H9 (cell line): ENCODE measurements at places on chromosomes 16 and 17. TPM values are rescaled to one million over a fixed set of nuclear protein-coding genes. Genes with fewer than 3 reads are reported as not detected.

The SNAI3 gene
- 3.2 and 3.7 TPM in 2 replicates for total RNA-seq

The PLK1 gene
- total RNA-seq = 138 and 140 TPM in 2 replicates

The ACSM3 gene
- total RNA-seq = 3.1 and 4.0 TPM in 2 replicates

The PYDC1 gene
- 0.70 and 2.1 TPM in 2 replicates for total RNA-seq

DNA sequence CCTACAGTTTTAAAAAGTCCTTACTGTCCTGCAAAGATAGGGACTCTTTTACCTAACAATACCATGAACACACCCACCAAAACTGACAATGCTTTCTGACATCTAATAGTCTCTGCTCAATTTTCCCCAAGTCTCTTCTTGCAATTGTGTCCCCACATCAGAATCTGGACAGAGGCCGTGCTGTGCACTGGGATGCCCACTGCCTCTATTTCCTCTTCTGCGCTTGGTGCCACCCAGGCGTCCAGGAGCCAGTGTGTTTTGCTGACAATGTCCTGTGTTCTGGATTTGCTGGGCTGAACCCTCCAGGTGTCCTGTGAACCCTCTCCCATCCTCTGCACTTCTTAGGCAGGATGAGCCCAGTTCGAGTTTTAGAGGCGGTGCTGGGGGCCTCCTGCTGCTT is 6.4 kb upstream of the ARHGDIA start:
- no peaks in the 10 kb centered on the region for H3K4me1 ChIP-seq
- H3K4me3 ChIP-seq = no peak overlapping the region
- H3K27ac ChIP-seq = no peak overlapping the region
- H3K36me3 ChIP-seq = peaks cover 44% of the 10 kb centered on the region
- DNase-seq = no peak
- no peaks in the 10 kb centered on the region for H3K27me3 ChIP-seq

- DNase-seq = no peak
- H3K36me3 ChIP-seq = peaks cover 15% of the 10 kb centered on the region; the same call in 2 of the 3 replicates
- no peaks in the 10 kb centered on the region for H3K4me1 ChIP-seq
- H3K27ac ChIP-seq = no peak overlapping the region
- no peak overlapping the region for H3K4me3 ChIP-seq
- H3K27me3 ChIP-seq = no peaks in the 10 kb centered on the region
Measured at GRCh38 chr16:3518292-3518985, 17.6 kb downstream of the CLUAP1 start.

DNA sequence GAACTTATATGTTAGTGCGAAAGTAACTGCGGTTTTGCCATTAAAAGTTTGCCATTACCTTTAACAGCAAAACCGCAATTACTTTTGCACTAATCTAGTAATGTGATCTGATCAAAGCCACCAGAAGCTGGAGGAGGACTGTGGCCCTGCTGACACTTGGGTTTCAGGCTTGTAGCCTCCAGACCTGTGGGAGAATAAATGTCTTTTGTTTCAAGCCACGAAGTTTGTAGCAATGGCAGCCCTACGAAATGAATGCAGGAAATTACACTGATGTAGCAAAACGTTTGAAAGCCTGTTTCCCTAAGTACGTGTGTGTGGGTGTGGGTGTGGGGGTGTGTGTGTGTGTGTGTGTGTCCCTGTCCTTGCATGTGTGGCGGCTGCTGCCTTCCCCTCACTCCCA is 66.6 kb downstream of the WSB1 start:
- no peaks in the 10 kb centered on the region for H3K27me3 ChIP-seq
- no peak overlapping the region for H3K4me3 ChIP-seq
- no peak for DNase-seq
- H3K27ac ChIP-seq = no peak overlapping the region
- no peaks in the 10 kb centered on the region for H3K4me1 ChIP-seq

DNA sequence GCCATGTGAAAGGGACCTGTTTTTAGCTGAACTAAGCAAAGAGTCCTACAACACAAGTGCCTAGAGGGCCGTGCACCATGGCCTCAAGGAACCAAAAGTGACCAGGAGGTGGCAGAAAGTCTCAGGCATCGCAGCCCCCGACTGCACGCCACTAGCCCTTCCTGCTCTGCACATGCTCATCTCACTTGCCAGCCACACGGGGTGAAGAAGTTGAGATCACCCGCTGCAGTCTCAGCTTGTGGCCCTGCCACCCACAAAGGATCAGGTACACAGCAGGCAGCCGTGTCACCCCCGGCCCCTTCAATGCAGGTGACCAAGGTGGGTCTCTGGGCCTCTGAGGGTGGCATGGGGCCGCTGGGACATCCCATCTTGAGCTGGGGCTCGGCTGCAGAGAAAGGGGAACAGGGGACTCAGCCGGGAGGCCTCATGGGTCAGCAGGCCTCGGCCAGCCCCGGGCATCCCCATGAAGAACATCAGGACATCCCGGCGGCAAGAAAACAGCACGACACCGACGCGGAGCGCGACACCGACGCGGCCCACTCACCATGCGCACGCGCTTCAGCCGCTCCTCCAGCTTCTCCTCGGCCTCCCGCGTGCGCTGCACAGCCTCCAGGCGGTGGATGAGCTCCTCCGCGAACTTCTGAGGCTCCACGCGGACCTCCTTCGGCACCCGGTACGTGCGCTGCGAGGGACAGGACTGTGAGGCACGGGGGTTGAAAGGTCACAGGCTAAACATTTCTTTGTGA is 21.0 kb downstream of the PDIA2 start:
- H3K27me3 ChIP-seq = no peaks in the 10 kb centered on the region
- H3K36me3 ChIP-seq = peaks cover 51% of the 10 kb centered on the region
- no peak overlapping the region for H3K27ac ChIP-seq
- no peaks in the 10 kb centered on the region for H3K4me1 ChIP-seq
- no peak for DNase-seq

DNA sequence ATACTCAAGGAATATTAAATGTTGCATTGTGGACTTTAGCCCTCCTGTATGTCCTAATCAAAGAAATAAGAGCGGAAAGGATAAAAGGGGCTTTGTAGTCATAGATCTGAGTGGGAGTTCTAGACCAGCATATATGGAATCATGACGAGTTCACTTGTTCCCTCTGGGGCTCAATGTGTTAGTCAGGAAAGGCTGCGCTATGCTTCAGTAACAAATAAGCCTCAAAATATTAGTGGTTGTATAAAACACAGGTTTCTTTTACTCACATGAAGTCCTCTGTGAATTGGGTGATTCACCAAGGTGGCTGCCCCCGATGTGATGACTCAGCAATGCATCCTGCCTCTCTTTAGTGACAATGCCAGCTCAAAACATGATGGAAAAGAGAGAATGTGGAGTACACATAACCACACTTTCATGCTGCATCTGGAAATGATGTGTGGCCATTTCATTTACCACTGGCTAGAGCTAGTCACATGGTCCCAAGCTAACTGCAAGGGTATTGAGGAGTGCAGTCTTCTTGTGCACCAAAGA is 63.3 kb upstream of the IRX5 start:
- H3K36me3 ChIP-seq = no peaks in the 10 kb centered on the region; the same call in 1 of the 2 replicates
- no peak overlapping the region for H3K27ac ChIP-seq
- no peaks in the 10 kb centered on the region for H3K4me1 ChIP-seq
- no peak for DNase-seq
- no peaks in the 10 kb centered on the region for H3K27me3 ChIP-seq
- H3K4me3 ChIP-seq = no peak overlapping the region

DNA sequence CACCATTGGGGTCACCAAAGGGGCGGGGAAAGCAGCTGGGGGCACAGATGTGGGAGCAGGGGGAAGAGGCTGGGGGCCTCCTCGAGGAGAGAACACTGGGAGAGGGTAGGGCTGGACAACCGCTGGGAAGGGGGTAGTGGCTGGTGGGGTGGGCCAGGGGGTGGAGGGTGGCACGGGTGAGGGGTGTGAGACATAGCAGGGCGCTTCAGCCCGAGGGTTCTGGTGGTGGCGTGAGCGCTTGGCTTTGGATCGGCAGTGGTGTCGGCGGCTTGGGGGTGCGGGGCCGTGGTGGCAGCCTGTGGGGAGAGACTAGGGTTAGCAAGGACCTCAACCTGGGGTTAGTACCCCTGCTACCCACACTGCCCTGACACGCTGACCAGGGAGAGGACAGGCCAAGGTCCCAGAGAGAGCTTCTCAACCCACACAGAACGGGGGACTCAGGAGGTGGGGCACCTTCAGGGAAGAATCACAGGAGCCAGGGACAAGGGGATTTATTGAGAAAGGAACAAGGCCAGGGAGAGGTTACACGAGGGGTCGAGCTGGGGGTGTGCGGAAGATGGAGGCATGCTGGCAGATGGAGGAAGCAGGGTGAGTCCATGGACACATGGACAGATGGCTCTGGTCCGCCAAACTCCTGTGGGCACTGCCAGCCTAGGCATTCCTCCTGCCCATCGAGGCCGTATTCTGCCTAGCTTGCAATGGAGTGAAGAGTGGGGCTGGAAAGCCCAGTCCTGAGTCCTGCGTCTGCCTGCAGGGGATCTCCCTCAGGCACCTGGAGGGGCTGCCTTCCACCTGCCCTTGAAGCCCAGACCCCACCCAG is 8.4 kb downstream of the PER1 start:
- no peak overlapping the region for H3K4me3 ChIP-seq
- H3K4me1 ChIP-seq = no peaks in the 10 kb centered on the region
- H3K27me3 ChIP-seq = no peaks in the 10 kb centered on the region
- H3K27ac ChIP-seq = no peak overlapping the region
- DNase-seq = no peak

GRCh38 chr17:64707050-64707591 is 45.0 kb upstream of the SMURF2 start:
- H3K36me3 ChIP-seq = no peaks in the 10 kb centered on the region
- peak; percentile 45 for DNase-seq
- no peaks in the 10 kb centered on the region for H3K27me3 ChIP-seq
- no peaks in the 10 kb centered on the region; the same call in 1 of the 2 replicates for H3K4me1 ChIP-seq
- H3K4me3 ChIP-seq = no peak overlapping the region

DNA sequence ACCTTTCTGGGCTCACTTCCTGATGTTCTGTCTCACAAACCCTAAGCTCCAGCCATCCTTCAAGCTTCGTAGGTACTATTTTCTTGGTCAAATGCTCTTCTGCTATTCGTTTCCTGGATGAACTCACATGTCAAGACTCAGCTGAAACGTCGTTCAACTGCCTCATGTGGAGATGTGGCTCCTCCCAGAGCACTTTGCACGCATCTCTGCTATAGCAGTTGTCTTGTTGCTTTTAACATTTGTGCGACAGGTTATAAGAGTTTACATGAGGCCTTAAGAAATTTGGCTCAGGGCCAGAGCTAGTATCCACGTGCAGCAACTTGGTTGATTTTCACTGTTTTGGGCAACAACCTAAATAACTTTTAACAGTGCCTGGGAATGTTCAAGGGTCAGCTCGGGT is 2.8 kb upstream of the KRT40 start:
- no peaks in the 10 kb centered on the region for H3K4me1 ChIP-seq
- no peaks in the 10 kb centered on the region for H3K36me3 ChIP-seq
- H3K4me3 ChIP-seq = no peak overlapping the region
- H3K27me3 ChIP-seq = no peaks in the 10 kb centered on the region

DNA sequence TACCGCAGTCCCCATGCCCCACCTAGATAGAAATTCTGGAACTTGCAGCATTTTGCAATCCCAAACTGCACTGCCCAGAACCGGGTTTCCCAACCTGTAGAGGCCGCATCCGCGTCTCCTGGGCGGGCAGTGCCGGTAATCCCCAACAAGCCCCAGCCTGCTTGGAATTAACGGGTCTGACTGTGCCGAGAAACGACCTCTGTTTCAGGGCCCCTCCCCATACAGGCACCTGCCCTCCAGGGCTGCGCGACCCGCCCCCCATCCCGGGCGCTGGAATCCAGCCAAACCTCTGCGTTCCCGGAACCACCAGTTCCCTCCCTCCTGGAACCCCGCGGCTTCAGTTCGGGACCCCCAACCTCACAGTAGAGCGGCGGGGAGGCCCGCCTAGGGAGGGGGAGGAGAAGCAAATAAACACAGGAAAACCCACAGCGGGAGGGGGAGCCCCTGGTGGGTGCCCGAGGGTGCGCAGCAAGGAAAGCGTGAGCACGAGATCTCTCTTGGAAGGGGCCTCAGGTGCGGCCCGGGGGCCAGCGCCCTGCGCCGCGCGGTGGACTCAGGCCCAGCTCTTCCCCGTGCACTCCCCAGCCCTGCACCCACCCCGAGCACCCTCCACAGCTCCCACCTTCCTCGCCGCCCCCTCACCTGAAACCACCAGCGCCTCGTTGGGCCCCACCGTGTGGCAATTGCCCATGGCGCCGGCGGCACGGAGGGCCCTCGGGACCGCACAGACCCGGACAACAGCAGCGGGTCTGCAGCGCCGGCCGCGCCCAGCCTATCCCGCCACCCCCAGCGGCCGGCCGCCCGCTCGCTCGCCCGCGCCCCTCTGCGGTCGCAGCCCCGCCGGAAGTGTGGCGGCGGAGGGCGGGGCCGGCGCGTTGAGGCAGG is at the start of gene FLOT2:
TSS of gene FLOT2 (minus strand) at position 850 of the 885 bp plus-strand sequence. CDS start at position 691, 159 bp downstream.
- H3K36me3 ChIP-seq = peaks cover 21% of the 10 kb centered on the region
- 0 out of 2 replicates have a peak, but pooled peaks cover 3% of the 10 kb centered on the region for H3K27me3 ChIP-seq
- peak within 1 kb of the TSS; percentile 93 for H3K4me3 ChIP-seq
- DNase-seq = peak; percentile 77

DNA sequence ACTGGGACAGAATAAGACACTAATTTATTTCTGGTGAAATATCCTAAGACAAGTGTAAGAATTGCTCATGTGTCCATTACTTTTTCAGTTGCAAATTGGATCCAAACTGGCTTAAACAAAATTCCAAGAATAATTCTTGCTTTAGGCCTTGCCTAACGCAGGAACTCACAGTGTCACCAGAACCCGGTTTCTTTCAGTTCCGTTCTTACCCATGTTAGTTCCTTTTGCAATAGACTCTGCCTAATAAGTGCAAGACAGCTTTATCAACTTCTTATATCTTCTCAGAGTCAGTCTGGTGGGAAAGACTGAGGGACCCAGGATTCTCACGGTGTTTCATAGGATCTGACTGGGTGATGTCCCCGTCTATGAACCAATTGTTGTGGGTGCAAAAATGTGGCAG is 24.7 kb downstream of the GDE1 start:
- H3K27ac ChIP-seq = no peak overlapping the region
- H3K4me3 ChIP-seq = no peak overlapping the region
- DNase-seq = no peak

DNA sequence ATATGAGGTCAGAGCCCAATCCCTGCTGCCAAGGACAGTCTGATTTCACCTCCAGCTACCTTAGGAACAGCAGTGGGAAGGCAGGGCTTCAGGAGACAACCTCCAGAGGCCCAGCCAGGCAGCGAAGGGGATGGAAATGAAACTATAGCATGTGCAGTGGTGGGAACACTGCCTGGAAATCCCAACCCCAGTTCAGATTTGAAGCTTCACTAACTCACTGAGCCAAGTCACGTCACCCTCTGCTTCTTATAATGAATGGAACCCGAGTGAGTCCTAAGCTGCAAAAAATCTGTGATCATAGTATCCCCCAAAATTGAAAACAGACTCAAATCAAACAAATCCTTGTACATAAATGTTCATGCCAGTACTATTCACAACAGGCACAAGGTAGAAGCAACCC is 36.0 kb upstream of the SLC39A11 start:
- no peak overlapping the region for H3K27ac ChIP-seq
- H3K4me3 ChIP-seq = no peak overlapping the region
- no peaks in the 10 kb centered on the region for H3K27me3 ChIP-seq
- DNase-seq = no peak
- no peaks in the 10 kb centered on the region for H3K36me3 ChIP-seq

- no peaks in the 10 kb centered on the region for H3K27me3 ChIP-seq
- no peak overlapping the region for H3K4me3 ChIP-seq
- no peaks in the 10 kb centered on the region for H3K4me1 ChIP-seq
- no peaks in the 10 kb centered on the region for H3K36me3 ChIP-seq
Measured at GRCh38 chr17:81027038-81027437, 7.9 kb upstream of the BAIAP2 start.
